Activated CD4-positive, alpha-beta T cell treated with anti-CD3 and anti-CD28 coated beads for 4 hours (primary cell): ENCODE measurements at places on chromosomes 11 and 22.

DNA sequence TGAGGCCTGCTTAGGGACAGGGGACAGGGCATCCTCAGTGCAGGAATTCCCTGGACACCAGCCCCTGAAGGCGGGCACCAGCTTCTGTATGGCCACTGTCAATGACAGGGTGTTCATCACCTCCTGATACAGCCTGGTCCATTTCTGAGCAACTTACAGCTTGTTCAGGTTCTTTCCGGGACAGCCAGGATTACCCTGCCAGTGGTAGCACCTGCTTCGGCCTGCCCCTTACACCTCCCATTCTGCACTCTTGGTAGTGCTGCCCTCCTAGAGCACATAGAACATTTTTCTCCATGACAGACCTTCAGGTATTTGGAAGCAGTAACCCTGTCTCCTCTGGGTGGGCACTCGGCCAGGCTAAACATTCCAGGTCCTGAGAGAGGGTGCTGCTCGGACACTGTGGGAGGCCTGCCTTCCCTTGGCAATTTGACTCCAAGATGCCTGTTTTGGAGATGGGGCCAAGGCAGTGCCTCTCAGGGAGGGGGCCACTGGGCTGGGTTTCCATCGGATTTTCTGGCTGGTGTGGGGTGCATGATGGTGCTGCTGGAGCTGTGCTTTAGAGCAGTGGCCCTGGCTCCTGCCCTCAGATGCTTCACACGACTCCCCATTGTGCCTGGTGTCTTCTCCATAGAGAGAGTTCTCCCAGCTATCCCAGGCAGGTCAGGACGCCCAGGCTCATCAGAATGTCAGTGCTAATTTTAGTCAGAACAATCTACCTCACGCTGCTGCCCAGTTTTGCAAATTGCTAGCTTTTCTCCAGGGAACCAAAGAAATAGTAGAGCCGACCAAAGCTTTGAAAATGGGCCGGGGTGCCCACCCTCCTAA, 1.2 kb downstream of the GAL3ST3 start:
- DNase-seq, result no peak

GRCh38 chr22:29081517-29082236, 8.8 kb downstream of the KREMEN1 start:
- no peak for DNase-seq

DNA sequence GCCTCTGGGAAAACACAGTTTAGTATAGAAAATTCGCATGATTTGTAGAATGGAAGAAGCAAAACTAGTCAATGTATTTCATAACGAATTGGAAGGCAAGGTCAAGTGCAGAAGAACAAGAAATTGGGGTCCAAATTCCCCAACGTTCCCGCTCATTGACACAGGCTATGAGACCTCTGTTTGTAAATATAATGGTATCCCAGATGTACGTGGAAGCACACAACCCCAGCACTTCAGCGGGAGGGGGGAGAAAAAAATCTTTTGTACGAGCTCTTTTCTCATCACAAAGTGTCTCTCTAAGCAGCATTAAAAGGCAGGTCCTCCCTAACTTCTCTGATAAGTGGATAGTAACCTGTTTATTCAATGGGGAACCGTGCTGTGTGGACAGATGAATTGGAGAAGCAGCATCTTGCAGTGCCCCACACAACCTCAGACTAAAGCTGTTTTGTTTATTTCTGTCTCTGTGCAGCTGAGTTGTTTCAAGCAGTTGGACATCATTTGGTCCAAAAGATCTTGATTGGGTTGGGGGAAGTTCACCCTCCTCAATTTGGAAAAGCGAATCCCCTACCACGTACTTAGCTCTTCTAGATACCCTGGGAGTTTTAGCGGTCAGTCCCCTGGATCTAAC, 1.1 kb upstream of the GAB2 start:
- no peak for DNase-seq

DNA sequence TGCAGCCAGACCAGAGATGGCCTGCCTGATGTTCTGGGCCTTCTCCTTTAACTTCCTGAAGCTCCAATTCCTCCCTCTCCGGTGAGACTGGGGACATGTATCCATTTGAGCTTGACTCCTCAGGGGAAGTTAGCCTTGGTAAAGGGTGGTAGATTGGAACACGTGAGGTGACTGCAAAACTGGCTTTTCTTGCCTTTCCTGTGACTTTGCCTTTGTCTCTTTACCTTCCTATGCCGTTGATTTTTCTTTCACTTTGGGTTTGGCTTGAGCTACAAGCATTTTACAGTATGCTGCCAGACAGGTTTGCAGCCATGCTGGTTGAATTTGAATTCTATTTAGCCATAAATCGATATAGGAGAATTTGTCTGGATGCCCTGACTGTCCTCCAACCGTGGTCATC, 16.8 kb upstream of the GLYATL1 start:
- DNase-seq, result no peak

DNA sequence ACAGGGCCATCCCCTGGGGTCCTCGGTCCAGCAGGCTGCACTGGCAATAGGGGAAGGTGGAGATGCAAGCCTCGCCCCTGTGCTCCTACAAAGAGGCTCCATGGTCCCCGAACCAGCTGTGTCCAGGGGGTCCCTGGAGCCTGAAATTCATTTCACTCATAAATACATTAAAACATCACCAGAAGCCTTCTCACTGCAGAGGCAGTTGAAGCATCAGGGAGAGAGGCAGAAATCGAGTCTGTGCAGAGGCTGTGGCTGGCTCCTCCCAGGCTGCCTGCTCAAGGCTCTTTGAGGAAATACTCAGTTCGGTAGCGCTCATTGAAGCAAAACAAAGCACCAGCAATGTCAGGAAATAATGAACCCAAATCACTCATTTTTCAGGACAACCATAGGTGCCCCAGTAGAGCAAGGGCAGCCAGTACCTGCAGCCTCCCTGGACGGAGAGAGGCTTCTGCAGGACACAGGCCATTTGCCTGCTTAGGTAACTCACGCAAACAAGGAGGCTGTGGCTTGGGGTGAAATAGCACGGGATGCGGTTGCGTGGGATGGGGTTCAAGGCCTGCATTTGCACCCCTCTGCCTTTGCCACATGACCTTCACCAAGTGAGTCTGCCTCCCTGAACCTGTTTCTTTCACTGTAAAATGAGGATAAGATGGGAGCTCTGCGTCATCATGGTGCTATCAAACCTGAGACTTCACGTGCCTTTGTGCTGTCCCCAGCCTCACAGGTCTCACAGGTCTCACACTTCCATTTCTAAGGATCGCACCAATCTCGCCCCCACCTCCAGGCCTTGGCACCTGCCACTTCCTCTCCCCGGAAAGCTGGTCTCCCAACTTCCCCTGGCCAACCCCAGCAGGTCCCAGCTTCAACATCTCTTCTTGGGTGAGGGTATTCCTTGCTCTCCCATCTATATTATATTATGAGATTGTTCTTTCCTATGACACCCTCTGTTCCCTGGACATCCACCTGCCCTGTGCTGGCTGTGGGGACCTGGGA, 84.3 kb upstream of the SHISAL1 start:
- no peak for DNase-seq

GRCh38 chr11:85699957-85700741, 14.2 kb upstream of the CCDC89 start:
- DNase-seq, result no peak

DNA sequence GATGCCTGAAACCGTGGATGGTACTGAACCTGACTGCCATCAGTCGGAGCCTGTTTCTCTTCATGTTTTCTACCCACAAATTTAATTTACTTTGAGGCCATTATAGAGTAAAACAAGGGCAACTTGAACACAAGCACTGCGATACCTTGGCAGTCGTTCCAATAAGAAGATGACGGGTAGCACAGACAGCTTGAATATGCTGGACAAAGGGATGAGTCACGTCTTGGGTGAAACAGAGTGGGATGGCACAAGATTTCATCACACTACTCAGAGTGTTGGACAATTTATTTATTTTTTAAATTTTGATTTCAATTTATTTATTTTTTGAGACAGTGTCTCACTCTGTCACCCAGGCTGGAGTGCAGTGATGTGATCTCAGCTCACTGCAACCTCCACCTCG, 5.7 kb downstream of the DIXDC1 start:
- no peak for DNase-seq

GRCh38 chr11:942823-943222, 17.2 kb downstream of the AP2A2 start:
- DNase-seq, result no peak

DNA sequence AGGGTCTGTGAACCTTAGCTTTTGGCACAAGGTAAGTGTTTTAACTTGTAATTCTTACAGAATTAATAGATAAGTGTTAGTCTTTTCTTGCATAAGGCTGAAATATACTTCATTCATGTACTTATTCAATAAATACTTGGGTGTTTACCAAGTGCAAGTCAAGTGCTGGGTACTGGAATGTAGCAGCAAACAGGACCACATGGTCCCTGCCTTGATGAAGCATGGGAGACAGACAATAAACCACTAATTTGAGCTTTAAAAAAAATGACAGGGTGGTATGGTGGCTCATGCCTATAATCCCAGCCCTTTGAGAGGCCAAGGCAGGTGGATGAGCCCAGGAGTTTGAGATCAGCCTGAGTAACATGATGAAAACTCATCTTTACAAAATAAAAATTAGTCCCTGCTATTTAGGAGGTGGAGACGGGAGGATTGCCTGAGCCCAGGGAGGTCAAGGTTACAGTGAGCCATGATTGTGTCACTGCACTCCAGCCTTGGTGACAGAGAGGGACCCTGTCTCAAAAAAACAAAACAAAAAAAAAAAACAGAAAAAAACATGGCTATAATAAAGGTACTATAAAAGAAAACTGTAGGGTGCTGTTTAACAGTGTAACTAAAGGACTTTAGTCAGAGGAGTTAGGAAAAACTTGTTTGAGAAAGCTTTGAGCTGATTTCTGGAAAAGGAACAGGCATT, 11.1 kb downstream of the CCDC83 start:
- no peak for DNase-seq

DNA sequence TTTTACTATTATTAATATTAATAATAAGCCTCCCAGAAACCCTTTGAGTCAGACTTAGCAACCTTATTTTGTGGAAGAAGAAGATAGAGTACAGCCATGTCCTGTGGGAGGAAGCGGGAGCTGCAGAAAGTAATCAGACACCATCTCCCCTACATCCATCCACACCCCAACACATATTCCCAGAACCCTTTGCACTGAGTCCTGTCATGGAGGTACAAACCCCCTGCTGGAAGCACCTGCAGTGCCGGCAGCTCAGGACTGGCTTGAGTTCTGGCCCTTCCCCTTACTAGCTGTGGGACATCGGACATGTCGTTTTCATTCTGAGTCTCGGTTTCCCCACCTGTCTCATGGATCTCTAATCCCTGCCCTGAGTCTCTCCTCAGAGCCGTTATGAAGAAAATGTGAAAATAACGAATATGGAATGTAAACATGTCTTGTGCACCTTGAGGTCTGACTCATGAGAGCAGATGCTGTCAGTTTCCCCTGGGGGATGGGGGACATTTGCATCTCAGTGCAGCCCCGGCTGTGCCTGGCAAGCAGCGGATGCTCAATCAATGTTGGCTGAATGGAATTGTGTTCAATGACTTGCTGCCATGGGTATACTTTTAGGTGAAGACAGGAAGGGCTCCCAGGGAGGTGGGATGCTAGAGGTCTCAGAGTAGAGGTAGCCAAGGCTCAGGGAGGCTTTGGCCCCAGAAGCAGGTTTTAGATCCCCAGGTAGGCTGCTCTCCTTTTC, 45.4 kb downstream of the TP53I11 start:
- no peak for DNase-seq

DNA sequence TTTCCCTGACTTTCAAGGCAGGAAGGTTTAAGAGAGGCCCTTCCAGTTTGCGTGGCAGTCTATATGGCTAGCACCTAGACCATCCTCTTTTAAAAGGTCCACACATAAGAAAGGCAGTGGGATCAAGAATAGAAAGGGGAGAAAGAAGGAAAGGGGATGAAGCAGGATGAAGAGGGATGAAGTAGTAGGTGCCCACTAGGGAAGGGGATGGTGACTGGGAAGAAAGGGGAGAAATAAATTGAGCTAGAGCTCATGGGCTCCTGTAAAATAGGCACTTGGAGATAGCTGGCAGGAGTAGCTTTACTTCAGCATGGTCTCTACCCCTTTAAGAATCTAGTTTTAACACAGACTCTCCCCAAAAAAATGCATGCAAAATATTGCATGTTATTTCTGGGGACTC, 41.5 kb downstream of the CADM1 start:
- DNase-seq, result no peak

DNA sequence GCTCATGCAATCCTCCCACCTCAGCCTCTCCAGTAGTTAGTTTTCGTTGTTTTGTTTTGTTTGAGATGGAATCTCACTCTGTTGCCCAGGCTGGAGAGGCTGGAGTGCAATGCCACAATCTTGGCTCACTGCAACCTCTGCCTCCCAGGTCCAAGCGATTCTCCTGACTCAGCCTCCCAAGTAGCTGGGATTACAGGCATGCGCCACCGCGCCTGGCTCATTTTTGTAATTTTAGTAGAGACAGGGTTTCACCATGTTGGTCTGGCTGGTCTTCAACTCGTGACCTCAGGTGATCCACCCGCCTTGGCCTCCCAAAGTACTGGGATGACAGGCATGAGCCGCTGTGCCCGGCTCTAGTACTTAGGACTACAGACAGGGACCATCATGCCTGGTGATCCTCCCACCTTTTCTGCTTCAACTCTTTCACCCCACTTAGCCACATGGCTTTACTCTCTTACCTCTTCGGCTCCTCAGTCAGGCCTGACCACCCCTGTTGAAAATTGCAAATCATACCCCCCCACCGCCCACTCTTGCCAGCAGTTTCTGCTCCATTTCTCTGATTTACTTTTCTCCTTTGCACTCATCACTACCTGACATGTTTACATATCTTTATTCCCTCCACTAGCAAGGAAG, 157.1 kb upstream of the GRK3 start:
- DNase-seq, result no peak

DNA sequence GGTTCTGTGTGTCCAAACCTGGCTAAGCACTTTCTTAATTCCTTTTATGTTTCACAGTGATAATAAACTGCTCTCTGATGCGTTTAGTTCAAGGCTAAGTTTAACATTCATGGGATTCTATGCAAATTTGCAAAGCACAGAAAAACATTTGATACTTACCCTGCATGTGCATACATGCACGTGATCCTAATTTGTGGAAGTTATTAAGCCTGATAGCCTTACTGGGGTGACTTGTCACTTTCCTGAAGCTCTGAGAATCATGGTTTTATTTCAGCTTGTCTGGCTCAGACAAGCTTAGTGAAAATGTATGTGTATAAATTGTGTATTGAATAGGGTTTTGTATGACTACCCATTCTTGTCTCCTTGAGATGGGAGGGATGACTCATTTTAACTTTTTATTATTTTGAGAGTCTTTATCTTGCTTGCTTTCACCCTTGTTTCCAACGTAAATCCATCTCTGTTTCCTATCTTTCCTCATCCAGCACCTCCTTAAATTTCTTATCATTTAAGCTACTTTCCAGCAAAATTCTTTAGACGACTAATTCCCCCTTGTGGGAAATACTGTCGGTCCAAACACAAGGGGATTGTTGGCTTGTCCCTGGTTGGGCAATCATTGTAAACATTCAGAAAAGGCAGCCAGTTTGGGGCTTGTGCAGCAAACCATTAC, 167.1 kb downstream of the C11orf91 start:
- DNase-seq, result no peak

DNA sequence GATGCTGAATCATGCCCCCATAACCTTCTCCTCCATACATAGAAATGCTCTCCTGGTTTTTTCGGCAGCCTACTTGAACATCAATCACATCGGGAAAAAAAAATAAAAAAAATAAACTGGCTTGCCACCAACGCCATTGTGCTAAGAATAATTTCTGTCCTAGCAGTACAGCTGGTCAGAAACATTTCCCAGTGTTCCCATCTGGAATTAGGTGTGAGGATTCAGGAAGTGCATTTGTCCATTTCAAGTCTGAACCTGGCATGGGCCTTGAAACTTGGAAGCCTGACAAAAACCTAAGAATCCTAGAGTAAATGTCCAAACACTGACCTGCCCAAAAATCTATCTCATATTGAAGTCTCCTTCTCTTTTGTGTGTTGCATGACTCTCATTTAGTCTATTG, 16.6 kb upstream of the NAV2 start:
- DNase-seq, result no peak
